NCI-H1436 (cell line): ENCODE measurements at places on chromosomes 7 and 10.

GRCh38 chr7:137937202-137937560 lies 64.7 kb downstream of the CREB3L2 start:
- no peak for DNase-seq

- no peak for DNase-seq
Measured at GRCh38 chr7:75996476-75996875, 2.1 kb upstream of the TMEM120A start.

DNA sequence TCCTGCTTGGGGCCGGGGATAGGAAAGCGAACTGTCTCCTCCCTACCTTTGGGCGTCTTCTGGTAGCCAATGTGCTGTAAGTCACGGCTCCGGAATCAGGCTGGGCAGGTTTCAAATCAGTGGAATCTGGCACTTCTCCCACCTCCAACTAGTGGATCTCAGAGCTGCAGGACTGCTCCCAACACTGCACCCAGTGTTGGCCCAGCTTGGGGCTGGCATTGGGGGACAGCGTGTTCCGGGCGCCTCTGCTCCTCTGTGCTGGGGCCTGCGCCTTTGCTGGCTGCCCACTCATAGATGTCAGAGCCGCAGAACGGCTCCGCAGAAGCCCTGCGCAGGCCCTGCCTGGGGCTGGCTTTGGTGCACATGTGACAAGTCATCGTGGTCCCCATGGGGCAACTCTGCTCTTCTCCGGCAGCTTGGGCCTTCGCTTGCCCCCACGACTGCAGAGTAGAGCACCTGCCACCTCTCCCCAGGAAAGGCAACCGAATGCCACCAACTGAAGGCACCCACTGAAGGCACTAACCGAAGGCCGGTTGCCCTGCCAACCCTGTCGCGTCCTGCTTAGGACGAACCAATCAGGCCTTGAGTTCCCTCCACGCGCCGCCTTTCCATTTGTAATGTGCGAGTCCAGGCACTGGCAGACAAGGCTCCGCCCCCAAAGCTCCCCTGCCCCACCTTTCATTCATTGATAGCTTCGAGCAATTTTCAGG lies 85.5 kb upstream of the ABI1 start:
- DNase-seq: no peak

- DNase-seq: no peak
Measured at GRCh38 chr10:66291133-66291532, 634.7 kb upstream of the LRRTM3 start.

DNA sequence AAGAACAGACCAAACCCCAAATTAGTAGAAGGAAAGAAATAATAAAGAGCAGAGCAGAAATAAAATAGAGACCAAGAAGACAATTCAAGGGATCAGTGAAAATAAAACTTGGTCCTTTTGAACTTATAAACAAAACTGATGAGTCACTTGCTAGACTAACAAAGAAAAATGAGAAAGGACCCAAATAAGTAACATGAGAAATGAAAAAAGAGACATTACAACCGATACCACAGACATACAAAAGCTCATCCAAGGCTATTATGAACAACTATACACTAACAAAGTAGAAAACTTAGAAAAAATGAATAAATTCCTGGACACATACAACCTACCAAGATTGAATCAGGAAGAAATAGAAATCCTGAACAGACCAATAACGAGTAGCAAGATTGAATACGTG lies 414.5 kb downstream of the HTR7 start:
- DNase-seq: no peak

GRCh38 chr10:50636618-50637579 lies 13.1 kb upstream of the SGMS1 start:
- no peak for DNase-seq

GRCh38 chr7:24075426-24075810 lies 208.6 kb upstream of the NPY start:
- no peak for DNase-seq

DNA sequence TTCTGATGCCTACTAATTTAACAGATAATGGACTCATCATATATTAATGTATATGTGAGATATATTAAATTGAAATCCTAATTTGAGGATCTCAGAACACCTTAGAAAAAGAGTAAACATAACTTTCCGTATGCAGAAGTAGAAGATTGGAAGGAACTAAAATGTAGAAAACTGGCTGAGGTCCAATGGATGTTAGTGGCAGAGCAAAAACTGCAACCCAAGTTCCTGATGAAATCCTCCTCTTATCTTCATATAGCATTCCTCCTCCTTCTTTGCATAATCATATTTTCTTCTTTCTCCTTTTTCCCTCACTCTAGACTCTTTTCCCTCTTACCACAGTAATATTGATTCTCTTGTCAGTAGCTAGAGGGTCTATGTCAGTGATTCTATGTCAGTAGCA lies 6.0 kb downstream of the INA start:
- no peak for DNase-seq

GRCh38 chr7:20395104-20395503 lies 64.4 kb downstream of the ITGB8 start:
- DNase-seq: no peak

DNA sequence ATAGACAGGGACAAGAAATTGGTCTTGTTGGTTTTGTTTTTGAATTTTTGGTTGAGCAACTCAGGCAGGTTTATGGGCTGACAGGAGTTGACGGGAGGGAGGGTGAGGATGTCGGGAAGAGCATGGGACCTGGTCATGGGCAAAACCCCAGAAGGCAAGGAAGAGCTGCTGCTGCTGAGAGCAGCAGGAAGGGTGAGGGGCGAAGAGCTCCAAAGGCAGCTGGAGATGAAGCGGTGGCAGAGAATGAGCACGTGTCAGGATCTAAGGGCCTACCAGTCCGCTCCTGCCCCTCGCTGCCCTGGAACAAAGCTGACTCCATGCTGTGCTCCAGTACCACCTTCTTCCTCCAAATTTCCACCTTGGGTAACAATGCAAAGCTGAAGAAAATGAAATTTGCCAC lies 84.3 kb downstream of the ARHGAP22 start:
- no peak for DNase-seq

GRCh38 chr7:99844328-99844727 lies 16.5 kb downstream of the CYP3A43 start:
- no peak for DNase-seq

GRCh38 chr10:136465-136762 lies 1.2 kb downstream of the ZMYND11 start:
- DNase-seq: no peak

GRCh38 chr7:47314728-47315607 lies 266.9 kb downstream of the TNS3 start:
- no peak for DNase-seq

GRCh38 chr7:23385140-23385539 lies 85.2 kb downstream of the IGF2BP3 start:
- DNase-seq: no peak

GRCh38 chr7:50352282-50352681 lies 47.8 kb downstream of the IKZF1 start:
- DNase-seq: no peak

DNA sequence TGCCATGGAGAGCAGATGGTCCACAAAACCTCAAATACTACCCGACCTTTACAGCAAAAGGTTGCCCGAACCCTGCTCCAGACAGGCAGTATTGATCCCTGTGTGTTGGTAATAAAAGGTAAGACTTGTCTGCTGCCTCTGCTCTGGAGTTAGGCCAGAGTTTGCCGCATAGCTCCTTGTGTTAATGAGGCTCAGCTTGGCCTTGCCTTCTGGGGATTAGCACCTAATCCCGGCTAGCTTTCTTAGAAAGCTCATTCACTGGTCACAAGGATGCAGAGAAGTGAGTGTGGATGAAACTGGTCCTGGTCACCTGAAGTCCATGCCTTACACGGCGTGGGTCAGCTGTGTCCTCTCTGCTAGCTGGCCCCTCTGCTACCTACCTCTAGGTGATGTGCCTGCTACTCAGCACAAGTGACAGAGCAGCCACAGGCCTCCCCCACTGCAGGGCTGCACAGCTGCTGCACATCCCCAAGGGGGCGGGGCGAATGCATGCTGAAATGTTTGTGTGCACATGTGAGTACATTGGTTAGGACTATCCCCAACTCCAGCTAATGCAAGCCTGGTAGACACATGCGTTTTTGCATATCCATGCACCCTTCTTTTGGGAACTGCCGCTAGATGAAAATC lies 31.7 kb upstream of the SYPL1 start:
- DNase-seq: no peak

DNA sequence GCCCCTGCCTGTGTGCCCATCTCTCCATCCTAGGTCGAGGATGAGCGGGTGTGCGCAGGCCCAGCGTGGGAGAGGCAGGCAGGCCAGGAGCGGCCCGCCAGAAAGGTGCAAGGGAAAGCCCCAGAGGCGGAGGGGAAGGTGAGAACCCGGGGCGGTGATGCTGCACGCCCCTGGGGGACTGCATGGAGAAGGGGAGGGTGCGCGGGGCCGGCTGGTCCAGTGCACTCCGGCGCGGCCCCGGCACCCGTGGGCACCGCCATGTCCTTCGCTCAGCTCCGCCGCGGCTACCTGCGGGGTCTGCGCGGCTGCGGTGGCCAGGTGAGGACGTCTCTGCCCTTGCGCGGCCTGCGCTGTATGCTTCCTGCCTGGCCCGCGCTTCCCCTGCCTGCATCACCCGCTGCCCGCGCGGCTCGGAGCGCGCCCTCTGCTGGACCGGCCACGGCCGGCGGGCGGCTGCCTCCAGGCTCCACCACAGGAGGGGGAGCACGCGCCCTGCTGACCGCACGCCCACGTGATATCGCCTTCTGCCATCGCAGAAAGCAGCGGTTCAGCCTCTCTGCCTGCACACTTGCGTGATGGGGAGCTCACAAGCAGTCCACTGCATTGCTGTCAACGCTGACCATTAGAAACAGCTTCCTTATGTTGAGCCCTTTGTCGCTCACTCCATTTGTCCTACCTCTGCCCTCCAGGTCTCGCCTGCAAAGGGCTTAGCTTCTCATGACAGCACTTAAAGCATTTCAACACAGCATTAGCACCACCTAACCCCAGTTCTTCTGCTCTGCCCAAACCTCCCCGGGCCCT lies 73.9 kb downstream of the CXCL12 start:
- DNase-seq: no peak

DNA sequence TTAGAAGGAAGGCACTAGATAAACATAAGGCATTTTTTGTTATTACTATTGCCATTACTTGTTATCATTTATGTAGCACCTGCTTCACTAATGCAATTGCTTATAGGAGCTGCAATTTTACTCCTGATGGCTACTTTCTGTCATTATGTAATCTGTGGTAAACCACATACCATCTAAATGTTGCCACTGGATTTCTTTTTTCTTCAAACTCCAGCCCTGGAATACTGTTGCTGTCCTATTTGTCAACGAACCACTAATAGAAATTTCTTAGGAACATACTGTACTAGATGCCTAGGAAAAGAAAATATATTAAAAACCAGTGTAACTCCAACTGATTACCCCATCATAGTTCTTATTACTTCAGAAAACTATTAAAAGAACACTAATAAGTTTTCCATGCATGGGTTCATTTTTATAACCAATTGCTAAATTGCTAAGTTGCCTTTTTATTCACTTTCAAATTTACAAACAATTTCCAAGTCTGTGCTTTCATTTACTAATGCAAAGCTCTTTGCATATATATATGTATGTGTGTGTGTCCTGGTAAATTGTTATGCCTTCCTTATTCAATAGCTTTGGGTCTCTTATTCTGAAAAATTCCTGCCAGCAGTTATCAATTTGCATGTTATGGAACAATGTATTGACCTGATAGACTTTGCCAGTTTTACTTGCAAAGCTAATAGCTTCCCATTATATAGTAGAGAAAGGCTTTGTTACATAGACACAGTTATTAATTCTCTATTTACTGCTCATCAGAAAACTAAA lies 287.4 kb downstream of the EXOC4 start:
- DNase-seq: no peak
